ENCODE measurements at places on chromosomes 11 and 22.

- no peak for DNase-seq
Measured at GRCh38 chr11:62592146-62592815, 958 bp upstream of the TUT1 start.

- no peak for DNase-seq
Measured at GRCh38 chr11:72897506-72897905, 83.3 kb downstream of the ATG16L2 start.

DNA sequence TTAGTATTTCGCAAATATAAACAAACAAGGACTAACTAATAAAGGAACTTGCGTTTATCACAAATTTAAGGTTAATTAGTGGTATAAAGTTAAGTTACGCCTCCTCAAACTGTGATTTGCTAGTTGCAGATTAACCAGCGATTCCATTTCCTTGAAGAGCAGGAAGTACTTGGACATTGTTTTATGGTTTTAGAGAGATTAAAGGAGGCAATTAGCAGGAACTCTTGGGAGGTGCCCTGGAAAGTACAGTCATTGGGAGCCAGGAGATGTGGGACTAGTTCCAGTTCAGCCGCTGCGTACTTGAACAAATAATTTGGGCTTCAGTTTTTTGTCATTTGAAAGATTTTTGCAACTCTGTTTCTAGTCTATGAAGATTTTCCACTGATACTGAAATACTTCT lies 3.3 kb downstream of the FAM118B start:
- DNase-seq, result no peak

- DNase-seq, result peak; percentile 69
Measured at GRCh38 chr11:66568124-66568916, at the start of gene CTSF. Gene CTSF, minus strand, starts transcription at chr11:66568606. Its CDS starts 120 bp downstream, at chr11:66568486.

DNA sequence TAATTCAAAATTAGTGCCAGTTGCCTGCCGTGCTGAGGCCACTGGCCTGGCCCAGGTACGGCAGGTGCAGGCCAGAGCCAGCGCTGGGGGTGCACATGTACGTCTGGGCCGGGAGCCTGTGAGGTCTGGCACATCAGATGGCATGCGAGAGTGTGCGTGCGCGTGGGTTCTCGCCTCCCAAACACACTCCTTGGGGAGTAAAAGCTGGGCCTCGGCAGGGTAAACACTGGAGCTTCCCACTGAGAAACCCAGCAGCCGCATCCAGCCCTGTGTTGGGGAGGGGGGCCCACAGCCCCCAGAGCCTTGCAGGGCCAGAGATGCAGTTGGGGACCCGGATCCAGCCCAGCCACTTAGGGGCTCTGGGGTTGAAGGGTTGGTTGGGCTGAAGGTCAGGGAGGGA lies 37.8 kb downstream of the FLRT1 start:
- DNase-seq, result no peak

GRCh38 chr11:131354251-131354701 lies 16.1 kb upstream of the NTM start:
- DNase-seq, result no peak

DNA sequence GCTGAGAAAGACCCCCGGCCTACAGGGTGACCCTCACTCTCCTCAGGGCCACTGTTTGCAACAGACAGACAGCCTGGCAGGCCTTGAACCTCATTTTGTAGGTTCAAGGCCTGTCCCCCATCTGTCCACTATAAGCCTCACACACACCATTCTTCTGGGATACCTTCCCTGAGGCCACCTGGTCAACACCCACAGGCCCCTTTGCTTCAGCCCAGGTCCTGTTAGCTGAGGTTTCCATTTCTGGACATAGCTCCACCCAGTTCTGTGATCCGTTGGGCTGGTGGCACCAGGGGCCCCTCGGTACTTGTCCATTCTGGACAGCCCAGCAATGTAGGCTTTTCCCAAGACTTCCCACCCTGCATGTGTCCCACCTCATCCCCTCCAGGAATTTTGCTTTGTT lies 3.1 kb downstream of the MIF start:
- DNase-seq, result no peak

DNA sequence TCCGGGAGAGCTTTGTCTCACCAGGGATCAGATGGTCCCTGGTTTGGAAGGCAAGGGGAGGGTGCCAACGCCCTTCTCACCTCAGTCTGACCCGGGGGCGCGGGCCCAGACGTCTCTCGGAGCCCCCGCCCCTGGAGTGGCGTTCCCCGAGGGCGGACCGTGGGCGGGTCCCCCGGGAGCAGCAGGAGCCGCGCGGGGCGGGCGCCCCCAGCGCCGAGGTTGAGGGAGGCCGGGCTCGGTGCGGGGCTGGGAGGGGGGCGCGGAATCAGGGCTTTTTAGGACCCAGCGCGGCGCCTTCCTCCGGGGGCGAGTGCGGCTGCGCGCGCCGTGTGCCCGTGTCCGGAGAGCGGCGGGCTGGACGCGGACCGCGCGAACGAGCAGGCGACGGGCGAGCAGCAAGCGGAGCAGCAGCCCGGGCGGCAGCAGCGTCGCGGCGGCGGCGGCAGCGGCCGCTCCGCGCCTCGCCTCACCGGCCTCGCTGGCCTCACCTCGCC lies at the start of gene KCNC1:
Gene KCNC1, plus strand, starts transcription at position 364 of the 494 bp plus-strand sequence. CDS start 1,222 bp downstream, outside the sequence.
- no peak for DNase-seq

- DNase-seq, result no peak
Measured at GRCh38 chr11:98725471-98725870, 295.3 kb upstream of the CNTN5 start.

DNA sequence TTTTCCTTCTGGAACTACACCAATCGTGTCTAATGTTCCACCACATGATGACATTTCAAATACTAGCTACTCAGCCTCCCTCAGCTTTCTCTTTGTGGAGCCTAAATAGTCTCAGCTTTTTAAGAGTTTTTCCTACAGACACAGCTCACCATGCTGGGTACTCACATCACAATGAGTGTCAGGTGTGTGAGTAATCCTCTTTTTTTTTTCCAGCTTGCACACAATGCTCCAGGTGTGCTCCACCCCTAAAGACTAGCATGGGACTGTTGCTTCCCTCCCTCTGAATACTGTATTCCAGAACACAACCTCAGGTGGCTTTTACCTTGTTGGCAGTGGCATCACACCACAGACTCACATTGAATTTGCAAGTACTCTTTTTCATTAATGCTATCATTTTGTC lies 11.7 kb downstream of the BTG4 start:
- no peak for DNase-seq

DNA sequence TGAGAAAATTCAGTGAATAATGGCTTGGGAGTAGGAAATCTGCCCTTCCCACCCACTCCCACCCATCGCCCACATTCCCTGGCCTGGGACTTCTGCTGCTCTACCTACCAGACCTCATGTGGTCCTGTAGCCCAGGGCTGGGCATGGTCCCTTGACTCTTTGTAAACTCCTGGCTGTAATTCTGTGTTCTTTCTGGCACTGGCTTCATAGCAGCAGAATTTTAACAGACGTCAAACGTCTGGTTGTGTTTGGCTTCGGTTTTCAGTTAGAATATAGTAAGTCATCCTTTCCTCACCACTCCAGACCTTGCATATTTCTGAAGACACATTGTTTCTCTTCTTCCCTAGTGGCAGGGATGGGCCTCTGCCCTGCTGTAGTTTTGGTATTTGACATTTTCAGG lies 210.6 kb downstream of the CSNK2A3 start:
- DNase-seq, result no peak

DNA sequence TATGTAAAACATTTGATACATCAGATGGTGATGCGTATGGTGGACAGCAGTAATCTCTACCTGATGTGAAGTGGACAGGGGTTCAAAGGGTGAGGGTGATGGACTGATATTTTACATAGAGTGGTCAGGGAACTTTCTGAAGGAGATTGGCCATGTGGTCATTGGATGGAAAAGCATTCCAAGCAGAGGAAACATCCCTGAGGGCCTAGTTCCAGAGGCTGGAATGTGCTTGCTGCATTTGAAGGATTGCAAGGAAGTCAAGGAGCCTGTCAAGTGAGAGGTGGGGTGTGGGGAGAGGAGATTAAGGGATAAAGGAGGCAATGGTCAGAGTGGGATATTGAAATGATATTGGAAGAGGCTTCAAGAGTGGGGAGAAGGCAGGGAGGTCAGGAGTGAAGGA lies 151.9 kb upstream of the NTM start:
- no peak for DNase-seq

DNA sequence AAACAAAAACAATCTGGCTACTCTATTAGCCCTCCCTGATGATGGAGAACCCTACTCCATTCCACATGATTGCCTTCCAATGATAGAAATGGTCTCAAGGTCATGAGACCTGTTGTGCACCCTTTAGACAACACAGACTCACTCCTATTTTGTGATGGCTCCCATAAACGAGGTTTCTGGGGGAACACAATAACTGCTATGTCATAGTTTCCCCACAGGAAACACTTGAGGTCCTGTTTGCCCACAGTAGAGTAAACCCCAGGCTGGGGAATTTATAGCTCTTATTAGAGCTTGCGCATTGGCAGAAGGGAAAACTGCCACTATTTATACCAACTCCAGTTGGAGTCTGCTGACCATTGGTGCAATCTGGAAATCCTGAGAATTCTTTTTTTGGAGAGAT lies 28.7 kb downstream of the MIF start:
- DNase-seq, result no peak

DNA sequence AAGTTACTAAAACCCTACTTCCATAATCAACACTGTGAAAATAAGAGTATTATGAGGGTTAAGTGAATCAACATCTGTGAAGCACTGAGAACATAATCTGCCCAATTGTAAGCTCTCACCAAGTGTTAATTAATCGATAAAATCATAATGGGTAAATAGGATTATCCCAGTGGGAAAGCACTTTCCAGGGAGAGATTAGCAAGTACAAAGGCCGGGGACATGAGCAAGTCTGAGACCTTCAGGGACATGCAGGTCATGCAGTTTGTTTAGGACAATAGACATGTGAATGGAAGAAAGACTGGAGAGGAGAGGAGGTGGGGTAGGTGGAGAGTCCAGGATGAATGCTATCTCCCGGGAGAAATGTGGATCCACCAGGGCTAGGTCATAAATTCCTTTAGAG lies 57.8 kb upstream of the FIBIN start:
- no peak for DNase-seq

DNA sequence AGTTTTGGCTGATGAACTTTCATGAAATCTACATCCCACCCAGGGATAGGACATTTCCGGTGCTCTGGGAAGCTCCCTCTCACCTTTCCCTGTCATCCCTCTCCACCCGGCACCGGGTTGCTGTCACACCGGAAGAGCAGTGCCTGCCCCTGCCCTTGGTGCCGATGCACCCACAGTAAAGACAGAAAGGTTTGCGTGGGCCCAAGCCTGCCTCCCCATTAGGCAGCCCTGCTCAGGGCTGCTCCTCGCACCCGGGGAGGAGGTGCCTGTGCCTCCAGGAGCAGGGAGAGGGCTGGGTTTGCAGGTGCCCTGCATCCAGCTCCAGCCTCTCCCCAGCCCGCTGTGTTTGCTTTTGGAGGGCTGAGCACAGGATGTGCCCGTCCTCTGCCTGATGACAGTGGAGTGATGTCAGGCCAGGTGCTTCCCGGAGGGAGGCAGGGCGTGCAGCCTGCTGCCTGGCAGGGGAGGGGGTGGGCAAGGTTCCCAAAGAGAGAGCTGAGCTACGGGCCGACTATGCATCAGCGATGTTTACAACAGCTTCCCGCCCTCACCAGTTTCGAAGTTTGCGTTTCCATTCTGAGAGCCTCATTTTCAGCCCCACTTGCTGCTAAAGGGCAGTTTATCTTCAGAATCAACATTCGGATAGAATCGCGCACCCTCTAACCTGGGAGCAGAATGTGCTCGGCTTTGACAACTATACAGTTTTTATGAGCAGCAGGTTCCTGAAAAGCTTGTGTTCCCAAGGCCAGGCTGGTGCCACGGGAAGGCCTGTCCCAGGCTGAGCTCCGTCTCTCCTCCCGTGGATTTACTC lies 83.2 kb upstream of the CLDN5 start:
- DNase-seq, result peak; percentile 65

DNA sequence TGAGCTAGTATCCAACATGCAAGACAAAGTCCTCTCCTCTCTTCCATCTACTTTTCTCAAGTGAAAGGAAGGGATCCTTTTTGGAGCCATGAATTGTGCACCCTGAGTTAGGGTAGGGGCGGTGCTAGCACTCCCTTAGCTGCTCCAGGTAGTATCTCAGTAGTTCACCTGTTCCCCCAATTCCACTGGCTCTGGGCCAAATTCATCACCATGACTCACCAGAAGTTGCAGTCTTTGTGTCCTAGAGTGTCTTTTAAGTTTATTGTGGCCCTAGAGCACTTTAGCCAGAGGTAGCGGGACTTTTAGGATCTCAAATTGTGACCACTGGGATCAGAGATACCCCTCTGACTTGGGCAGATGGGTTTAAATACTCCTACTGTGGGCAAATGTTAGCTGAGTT lies 398.6 kb upstream of the ANO5 start:
- no peak for DNase-seq

- DNase-seq, result no peak
Measured at GRCh38 chr11:103079833-103080232, 12.1 kb downstream of the DCUN1D5 start.

GRCh38 chr11:125570952-125571351 lies 1.7 kb downstream of the EI24 start:
- DNase-seq, result no peak

GRCh38 chr11:45383224-45383623 lies 97.1 kb upstream of the SYT13 start:
- no peak for DNase-seq

DNA sequence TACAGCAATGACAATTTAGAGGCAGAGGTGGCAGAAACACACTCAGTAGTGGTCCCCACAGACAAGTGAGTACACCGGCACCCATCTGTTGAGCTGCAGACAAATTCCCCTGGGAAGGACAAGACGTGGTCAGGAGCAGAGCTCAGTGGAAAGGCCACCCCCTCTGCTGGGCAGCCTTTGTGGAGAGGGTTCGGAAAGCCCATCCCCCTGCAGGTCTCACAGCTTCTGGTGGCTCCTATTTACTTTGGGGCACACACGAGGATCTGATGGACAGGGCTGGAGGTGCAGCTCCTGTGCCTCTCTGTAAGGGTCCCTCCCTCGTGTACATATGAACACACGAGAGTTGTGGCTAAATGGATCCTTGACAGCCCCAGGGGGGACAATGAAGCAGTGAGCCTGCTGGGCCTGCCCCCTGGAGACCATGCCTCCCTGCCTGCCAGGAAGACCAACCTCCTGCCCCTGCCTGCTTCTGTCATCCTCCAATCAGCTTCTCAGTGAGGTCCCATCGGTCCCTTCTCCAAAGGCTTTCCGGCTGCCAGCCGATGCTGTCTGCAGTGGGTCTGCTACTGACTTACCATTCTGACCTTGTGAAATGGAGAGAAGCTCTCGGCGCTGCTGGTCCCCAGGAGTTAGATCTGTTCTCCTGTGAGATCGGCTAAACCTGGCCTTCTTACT lies 161.5 kb downstream of the CACNA1I start:
- DNase-seq, result no peak

- no peak for DNase-seq
Measured at GRCh38 chr22:37338539-37339246, 56.4 kb downstream of the CYTH4 start.
